ENCODE measurements at places on chromosomes 3 and 15.

DNA sequence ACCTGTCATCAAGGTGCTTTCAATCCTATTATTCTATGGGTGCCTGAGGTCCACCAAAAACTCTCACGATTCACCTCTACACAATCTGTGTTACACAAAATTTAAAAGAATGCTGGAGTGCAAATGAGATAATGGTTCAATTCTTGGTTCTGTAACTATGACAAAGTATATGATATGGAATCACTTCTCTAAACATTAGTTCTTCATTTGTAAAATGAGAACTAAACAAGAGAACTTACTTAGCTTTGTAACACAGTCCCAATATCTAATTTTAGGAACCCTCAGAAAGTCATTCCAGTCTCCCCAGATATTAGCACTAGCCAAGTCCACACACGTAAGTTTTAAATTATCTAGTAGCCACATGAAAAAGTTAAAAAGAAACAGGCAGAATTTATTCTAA is 111.5 kb downstream of the TBL1XR1 start:
- no peak for DNase-seq

DNA sequence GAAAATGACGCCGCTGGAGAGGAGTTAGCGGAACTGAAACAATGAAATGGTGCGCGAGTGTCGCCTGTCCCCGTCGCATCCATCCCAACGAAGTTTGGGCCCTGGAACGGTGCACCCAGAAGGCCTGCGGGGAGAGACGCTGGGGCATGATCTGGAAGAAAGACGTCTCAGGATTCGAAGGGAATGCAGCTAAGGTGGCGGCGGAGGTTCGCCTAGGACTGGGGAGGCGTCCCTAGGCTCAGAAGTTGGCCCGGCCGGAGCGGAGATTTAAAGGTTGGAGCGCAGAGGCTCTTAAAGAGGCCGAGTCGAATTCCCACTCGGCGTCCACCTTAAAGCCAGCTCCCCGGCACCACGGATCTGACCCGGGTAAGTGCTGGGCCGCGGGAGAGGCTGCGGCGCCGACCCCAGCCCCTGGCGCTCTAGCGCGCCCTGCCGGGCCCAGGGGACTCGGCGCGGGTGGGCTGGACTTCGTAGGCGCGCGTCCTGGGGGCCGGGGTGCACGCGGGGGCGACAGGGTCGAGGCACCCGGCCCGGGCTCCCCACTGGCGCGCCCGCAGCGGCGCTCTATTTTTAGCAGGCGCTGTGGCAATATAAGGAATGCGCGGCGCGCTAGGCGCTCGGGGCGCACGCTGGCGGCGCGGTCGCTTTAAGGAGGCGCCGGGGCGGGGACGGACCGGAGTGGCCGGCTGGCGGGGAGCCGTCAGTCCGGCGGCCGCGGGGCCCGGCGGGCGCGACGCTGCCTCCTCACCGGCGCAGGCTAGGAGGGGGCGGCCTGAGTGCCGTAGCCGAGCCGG is at the start of gene MRAS:
Gene MRAS, plus strand, starts transcription at position 620 of the 794 bp plus-strand sequence. CDS start 24,305 bp downstream, outside the sequence.
- peak; percentile 10 for DNase-seq

DNA sequence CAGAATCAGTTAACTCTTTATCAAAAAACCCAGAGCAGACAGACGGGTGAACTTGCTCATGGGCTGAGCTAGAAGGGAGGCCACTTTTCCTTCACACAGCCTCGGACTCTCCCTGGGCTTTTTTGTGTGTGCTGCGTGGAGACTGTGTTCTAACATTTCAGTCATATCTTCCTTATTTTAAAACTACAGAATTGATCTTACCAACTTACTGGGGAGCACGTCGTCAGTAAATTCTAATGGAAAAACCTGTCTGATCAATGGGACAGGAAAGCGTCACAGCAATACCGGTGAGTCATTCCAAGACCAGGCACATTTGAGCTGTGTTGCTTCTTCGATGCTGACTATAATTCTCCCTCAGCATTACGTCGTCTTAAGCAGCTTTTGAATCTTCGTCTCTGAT is 145.1 kb downstream of the LPP start:
- no peak for DNase-seq

DNA sequence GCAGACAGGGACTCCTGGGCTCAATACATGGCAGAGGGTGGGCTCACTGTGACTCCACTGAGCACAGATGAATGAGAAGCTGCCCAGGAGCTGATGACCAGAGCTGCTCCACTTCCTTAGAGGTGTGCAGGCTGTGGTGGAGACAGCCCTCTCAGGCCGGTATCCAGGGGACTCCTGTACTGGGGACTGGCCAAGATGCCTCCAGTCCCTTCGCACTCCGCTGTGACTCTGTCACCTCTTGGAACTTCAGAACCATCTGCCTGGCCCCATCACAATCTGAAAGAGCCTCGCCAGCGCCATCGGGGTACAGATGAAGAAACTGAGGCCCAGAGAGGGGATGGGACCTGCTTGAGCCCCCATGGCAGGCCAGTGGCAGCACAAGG is 111.2 kb downstream of the ETFA start:
- DNase-seq, result no peak

All from CD4-positive, alpha-beta T cell treated with Interferon gamma for 1 hour (primary cell).